Stimulated activated CD8-positive, alpha-beta memory T cell treated with anti-CD3 and anti-CD28 coated beads, Interleukin-15, amount 100 ng/mL, for 4 hours (primary cell): ENCODE measurements at places on chromosomes 1 and 21.

DNA sequence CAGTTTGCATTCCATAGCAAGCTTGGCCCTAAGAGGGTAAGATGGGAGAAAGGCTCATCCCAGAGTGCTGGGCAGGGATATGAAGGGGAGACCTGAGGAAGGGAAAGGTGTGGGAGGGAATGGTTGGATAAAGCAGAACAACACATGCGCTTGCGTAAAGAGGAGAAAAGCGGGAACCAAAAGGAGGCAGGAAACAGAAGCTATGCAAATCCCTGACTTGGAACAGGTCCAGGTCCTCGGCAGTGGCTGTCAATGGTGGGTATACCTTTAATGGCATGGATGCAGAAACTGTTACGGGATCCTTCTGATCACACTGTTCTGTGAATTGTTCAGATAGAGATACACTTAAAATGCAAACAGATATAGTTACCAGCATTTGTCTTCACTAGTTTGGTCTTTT is 455.6 kb downstream of the SIPA1L2 start:
- DNase-seq, result no peak

DNA sequence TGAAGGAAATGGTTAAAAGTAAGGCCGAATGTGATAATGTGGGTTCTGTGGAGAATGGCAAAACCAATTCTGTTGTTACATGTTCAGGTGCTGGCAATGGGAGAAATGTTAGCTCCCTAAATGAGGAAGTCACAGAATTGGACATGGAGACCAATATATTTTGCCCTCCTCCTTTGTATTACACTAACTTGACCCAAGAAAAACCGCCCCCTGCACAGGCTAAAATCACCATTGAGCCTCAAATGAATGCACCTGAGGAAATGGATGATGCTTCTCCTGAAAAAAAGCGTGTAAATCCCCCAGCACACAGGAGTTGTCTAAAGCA is 932 bp downstream of the MAP10 start:
- DNase-seq, result no peak

- no peak for DNase-seq
Measured at GRCh38 chr1:3529099-3529729, 74.7 kb downstream of the ARHGEF16 start.

GRCh38 chr1:201198598-201198997 is 8.0 kb downstream of the IGFN1 start:
- no peak for DNase-seq

GRCh38 chr1:200535605-200536004 is 84.9 kb downstream of the KIF14 start:
- no peak for DNase-seq

DNA sequence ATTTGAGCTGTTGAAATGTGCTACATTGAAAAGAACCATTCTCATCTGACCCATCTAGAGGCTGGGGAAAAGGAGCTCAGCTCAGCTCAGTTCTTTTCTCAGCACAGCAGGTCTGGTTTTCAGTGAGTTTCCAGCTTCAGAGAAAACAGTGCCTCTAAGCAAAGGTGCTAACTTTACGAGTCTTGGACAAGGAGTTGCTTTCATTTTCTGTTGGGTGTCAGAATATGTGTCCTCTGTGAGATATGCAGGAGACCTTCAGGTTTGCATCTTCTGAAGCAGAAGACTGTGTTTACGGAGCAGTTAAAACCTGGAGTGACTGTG is 321.3 kb upstream of the USP24 start:
- DNase-seq, result no peak

- no peak for DNase-seq
Measured at GRCh38 chr1:60169206-60169605, 95.6 kb upstream of the C1orf87 start.

DNA sequence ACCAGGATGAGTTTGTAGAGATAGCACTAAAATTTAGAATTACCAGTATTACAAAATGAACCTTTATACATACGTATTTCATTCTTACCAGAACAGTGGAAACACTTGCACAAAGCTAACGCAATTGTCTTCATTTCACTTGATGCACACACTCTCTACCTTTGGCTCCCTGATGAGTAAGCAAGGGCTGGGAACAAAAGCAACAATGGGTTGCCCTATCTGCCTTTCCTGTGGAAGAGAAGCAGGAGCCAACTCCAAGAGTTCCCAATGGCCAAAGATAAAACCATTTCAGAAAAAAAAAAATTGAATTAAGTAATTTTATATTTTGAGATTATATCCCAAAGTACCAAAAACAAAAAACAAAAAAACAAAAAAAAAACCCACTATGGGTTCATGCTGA is 344.1 kb upstream of the GREM2 start:
- no peak for DNase-seq

DNA sequence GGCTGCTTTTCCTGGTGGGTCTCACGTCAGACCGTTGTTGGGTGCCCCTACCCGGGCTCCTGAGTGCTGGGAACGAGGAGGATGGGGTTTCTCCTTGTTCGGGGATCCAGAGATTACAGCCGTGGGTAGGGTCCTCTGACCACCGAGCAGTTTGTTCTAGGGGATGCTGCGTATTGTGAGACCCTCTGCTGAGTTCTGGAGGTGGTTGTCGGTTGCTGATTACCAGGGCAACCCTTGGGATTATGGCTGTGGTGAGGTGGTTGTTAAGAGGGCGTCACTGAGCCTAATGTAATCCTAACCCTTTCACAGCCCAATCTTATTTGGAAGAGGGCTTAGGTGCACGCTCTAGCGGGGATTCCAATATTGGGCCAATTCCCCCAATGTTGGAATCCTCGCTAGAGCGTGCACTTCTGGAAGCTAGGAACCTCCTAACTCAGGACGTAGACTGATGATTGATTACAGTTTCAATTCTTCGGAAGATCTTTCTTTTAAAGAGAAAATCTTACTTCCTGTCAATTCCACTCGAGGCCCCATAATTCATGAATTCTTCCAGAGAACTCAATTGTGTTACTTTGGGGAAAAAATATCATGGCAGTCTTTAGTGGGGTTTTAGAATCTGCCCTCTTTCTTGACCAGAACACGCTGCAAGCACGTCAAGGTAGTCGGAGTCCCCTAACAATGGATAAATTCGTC is 483 bp downstream of the TCEANC2 start:
- no peak for DNase-seq

DNA sequence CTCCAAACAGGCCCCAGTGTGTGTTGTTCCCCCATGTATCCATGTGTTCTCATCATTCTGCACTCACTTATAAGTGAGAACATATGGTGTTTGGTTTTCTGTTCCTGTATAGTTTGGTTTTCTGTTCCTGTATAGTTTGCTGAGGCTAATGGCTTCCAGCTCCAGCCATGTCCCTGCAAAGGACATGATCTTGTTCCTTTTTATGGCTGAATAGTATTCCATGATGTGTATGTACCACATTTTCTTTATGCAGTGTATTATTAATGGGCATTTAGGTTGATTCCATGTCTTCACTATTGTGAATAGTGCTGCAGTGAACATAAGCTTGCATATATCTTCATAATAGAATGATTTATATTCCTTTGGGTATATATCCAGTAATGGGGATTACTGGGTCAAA is 111.8 kb downstream of the MAN1A2 start:
- no peak for DNase-seq

DNA sequence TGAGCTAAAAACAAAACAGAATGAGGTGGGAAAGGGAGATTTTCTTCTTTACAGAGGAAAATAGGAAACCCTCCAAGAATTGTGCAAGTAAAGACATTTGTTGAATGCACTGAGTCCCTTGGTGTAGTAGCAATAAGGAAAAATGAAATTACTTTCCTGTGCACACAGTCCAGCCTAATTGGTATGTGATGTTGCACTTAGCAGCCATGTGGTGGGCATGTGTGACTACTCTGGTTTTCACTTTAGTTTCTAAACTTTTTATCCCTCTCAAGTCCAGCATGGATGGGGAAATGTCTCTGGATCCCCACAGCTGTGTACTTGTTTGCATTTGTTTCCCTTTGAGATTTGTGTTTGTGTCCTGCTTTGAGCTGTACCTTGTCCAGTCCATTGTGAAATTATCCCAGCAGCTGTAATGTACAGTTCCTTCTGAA is 7.1 kb upstream of the AGO3 start:
- no peak for DNase-seq

GRCh38 chr21:35540950-35541638 is 492.0 kb upstream of the RUNX1 start:
- DNase-seq, result no peak

DNA sequence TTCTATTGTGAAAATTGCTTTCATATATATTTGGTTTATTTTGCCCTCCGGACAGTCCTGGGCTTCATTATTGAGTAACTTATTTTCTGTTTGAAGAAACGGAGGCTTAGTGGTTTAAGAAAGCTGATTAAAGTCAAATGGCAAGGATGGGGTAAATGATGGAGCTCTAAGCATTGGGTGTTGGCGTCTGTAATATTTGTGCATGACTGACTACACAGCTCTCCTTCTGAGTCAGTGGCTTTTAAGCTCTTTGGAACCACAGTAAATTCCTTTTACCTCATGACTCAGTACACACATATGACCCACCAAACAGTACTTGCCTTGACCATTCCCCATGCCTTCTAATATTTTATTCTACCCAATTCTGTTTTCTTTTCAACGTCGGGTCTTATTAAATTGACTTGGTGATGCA is 21.0 kb downstream of the B3GALT5 start:
- no peak for DNase-seq

- no peak for DNase-seq
Measured at GRCh38 chr1:234400773-234401172, 27.5 kb downstream of the COA6 start.

DNA sequence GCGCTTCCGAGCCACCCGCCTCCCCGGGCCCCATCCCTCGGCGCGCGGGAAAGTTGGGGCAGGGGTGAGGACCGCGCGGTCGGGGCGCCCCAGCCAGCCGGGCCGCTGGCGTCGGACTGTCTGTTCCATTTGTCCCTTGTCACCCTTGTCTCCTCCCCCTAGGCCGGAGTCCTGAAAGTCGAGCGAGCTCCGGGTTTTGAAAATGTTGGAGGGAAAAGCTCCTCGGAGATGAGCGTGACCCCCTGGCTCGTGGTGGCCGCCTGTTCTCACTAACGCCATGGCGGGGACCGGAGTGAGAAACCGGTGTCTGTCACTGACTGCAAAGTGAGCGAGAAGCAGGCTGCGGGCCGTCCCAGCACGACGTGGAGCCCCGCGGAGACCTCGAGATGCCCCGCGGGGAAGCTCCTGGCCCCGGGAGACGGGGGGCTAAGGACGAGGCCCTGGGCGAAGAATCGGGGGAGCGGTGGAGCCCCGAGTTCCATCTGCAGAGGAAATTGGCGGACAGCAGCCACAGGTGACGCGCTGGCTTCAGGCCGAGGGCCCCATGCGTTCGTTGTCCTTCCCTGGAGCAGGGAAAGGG is 491 bp downstream of the PER3 start:
- DNase-seq, result no peak

DNA sequence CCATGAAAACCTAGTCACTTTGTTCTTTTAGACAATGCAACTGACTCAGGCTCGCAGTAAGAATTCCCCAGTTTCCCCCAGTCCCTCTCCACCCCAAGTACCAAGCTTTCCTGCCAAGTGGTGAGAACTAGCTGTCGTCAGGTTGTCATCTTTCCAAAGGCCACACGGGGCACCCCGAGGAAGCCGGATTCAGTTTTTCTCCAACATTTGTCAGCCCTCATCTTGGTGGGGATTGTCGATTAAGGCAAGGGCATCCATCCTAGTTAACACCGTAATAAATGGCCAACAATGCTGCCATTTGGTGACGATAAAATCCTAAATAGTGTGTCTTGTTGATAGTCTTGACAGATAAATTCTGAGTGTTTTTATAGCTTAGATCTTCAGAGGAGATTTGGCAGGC is 55.9 kb upstream of the PROX1 start:
- no peak for DNase-seq

- no peak for DNase-seq
Measured at GRCh38 chr1:51472359-51472758, 46.7 kb downstream of the EPS15 start.

DNA sequence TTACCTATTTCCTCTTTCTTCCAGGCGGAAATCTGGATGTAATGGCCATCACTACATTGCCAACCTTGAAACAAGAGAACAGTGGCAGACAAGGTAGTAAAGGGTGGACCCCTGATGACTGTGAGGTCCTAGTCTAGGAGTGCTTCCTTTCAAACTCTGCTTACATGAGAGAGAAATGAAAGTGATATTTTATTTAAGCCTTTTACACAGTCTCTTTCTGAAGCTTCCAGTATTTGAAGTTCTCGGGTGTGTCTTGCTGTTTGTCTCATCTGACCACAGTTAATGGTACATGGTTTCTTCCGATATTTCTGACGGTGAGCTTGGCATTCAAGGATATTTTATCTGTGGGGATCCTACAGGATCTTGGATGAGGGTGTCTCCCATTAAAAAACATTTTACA is 215.2 kb downstream of the SLC45A1 start:
- no peak for DNase-seq

DNA sequence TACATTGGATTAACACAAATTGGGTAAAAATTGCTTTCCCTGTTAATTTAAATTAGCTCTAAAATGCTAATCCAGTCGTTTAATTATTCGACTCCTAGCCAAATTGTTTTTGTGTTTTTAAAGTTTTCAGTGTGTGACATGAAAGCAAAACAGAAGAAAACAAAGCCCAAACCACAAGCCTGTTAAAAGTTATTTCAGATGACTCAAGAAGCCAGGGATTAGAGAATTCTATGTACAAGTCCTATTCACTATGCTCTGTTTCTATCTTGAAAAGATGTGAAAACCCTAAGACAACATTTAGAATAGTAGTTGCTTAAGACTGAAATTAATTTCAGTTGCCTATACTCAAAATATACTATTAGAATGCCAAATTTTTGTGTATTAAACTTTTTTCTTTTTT is 294.8 kb upstream of the ADAMTS5 start:
- no peak for DNase-seq

- DNase-seq, result no peak
Measured at GRCh38 chr21:42708107-42708506, 54.7 kb downstream of the PDE9A start.
